Stimulated activated naive CD4-positive, alpha-beta T cell treated with Interleukin-2 at 50 U/mL for 16 hours (primary cell): ENCODE measurements at places on chromosomes 6 and 20.

DNA sequence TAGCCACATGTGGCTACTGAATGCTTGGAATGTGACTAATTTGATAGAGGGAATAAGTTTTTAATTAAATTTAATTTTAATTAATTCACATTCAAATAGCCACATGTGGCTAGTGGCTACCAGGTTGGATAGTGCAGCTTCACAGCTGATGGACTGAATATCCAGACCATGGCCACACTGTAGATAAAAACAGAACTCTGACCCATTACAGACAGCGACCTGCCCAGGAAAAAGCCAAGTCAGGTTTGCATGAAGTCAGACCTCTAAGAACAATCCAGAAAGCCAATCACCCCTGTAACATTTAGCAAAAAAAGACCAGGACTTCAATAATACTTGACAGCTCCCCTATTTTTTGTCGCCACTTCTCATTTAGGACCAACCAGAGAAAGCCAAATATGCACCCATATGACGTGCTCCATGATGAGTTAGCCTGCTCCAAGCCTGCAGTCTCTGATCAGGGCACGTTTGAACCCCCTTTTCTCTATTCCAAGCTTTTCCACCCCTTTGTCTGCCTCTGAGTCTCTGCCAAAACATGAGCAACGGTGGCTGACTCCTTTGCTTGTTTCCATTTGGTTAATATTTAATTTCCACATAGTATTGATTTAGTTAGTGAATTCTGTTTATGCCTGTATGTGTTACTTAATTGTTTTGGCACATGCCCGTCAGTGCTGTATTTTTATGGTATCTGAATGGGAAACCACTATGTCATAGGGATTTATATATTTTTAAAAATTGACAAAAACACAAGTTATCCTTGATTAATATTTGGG lies 636.3 kb downstream of the UTRN start:
- DNase-seq: no peak

- peak; percentile 11 for DNase-seq
Observed at GRCh38 chr6:87066449-87067333, 28.2 kb downstream of the CGA start.

DNA sequence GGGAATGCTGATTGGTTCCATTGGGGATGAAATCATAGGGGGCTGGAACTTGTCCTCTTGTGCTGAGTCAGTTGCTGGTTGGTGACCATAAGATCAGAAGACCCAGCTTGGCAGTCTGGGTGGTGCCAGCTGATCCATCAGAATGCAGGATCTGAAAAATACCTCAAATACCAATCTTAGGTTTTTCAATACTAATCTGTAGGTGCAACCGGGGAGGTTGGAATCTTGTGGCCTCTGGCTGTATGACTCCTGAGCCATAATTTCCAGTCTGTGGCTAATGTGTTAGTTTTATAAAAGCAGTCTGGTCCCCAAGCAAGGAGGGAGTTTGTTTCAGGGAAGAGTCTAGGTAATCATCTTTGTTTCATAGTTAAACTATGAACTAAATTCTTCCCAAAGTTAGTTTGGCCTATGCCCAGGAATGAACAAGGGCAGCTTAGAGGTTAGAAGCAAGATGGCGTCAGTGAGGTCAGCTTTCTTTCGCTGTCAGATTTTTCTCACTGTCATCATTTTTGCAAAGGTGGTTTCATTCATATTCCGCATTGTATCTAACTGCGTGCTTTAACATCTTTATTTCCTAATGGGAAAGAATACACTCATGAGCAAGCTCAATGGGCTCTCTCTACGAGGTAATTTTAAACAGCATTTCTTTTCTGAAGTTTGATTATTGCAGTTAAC lies 2.0 kb downstream of the ARMH2 start:
- peak; percentile 1 for DNase-seq

DNA sequence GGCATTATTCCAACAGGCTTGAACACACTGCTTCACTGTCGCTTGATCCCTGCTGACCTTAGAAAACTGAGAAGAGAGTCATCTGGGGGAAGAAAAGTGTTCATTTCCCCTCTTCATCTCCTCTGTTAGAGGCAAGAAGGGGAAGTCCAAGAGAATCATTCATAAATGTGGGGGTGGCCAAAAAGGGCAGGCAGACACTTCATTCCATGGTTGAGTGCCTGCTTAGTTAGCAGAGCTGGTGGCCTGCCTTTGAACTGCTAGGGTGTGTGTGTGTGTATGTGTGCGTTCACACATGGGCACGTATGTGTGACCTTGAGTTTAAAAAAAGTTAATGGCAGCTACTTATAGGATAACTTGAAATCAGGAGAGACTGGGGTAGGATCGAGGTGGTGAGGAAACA lies 39.4 kb upstream of the RFPL4B start:
- DNase-seq: no peak

DNA sequence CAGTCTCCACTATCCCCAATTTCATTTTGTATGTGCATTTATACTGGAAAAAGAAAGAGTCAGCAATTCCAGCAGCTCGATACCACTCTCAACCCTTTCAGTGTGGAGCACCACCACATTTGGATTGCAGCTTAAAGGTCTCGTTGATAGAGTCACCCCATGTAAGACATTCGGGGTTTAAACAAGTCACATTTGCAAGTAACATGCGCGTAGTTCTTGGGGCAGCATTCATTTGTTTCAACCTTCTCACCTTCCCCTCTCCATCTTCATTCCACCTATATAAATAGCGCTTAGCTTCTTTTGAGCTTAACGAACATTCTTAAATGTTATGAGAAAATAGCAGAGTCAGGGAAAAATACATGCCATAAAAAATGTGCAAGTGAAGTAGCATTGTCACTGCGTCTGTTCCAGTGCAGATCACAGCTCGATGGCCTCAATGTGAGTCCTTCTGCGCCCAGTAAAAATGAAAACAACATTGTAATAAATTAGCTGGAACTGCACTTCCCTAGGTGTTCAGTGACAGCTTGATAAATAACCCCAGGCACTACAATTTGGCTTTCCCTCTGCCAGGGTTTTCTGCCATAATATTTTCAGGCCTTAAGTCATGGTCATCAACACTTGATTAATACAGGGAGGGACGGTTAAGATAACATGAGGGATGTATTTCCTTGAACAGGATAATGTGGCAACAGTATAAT lies 737.8 kb upstream of the NRSN1 start:
- no peak for DNase-seq

- DNase-seq: no peak
Observed at GRCh38 chr6:42961020-42961470, 491 bp downstream of the GNMT start.

- no peak for DNase-seq
Observed at GRCh38 chr6:68134796-68135195, 500.3 kb upstream of the ADGRB3 start.

GRCh38 chr6:119361209-119361608 lies 11.6 kb upstream of the MAN1A1 start:
- no peak for DNase-seq

GRCh38 chr6:80469977-80470376 lies 363.5 kb downstream of the BCKDHB start:
- no peak for DNase-seq

DNA sequence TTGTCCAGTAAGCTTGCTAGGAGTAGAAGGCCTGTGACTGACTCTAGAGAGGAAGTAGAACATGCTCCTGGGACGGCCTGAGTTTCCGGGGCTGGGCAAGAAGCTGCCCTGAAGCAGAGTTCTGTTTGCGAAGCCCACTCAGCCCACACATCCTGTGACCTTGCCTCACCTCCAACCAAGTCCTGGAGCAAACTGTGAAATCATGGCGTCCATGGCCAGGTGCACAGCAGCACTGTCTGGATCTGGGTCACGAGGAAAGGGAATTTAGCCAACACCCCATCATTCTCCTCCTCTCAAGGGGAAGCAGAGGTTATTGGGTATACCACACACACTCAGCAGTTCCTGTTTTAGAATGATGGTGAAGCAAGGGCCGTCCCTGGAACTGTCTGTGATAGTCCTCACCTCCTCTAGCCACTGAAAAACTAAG lies 87.5 kb downstream of the CRYBG1 start:
- DNase-seq: no peak

GRCh38 chr20:52270696-52271095 lies 79.1 kb upstream of the ZFP64 start:
- no peak for DNase-seq

- DNase-seq: no peak
Observed at GRCh38 chr6:21522797-21523456, 70.6 kb upstream of the SOX4 start.

GRCh38 chr6:39263303-39264037 lies 34.2 kb upstream of the KCNK5 start:
- no peak for DNase-seq

- DNase-seq: no peak
Observed at GRCh38 chr6:2725999-2726567, 24.6 kb downstream of the MYLK4 start.

DNA sequence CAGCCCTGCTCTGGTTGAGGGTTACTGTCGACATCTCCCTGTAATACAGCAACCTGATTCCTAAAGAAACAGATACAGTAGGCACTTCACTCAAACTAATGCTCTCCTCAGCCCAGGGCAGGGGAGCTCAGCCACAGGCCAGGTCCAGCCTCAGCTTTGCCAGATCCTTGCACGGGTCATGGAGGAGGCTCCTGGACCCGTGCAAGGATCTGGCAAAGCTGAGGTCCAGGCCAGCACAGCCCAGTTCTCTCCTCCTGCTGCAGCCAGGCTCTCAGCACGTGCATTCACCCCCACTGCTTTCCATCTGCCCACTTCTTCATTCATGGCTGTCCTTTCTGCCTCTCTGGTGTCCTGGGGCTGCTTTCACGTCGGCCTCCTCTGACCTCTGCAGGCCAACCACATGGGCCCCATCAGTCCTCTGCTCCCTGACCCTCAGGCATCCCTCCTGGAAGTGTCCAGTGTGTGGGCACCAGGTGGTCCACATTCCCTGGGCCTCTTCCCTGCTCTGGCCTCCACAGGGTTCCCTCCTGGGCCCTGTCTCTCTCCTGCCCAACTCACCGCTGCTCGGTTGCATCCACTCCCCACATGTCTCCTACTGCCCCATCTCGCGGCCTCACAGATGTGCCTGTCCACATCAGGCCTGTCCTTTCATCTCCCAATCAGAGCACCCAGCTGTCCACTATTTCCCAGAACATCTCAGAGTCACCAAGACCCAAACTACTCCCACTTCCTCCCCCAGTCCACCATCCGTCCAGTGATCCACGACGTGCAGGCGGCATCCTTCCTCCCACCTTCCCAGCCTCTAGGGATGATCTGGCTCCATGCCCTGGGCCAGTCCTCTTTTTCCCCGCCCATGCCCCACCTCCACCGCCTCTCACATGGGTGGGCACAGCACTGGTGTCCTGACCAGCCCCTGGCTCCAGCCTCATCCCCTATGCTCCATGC lies 11.8 kb upstream of the CD93 start:
- no peak for DNase-seq

- DNase-seq: no peak
Observed at GRCh38 chr6:52392944-52393343, 27.2 kb upstream of the EFHC1 start.

DNA sequence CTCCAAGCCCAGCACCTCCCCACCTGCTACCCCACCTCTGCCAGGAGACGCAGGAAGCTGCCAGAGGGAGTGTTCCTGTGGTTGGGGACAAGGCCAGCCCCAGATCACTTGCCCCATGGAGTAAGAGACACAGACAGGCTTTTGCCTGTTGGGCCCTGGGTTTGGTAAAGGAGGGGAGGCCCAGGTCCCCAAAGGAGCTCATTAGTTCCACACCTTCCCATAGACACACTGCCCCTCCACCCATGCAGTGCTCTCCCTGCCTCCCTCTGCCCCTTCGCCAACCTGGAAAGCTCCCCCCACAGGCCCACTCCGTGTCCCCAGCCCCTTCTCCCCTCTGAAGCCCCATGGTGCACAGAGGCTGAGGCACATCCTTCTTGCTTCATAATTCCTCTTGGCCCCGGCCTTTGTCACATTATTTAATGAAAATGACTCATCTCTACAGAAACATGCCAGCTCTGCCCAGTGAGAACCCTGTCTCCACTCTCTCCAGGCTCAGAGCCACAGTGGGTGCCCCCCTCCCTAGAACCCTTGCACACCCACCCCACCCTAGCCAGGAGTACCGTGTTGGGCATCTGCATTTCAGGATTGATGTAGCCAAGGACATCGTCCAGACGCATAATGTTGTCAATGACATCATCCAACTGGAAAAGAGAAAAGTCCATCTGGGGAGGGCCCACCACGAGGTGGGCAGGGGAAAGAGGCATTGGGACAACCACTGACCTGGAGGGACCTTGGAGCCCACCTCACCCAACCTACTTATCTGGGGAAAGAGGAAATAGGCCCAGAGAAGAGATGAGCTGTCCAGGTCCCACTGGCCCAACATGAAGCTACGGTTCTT lies 46.0 kb downstream of the TFEB start:
- DNase-seq: no peak

DNA sequence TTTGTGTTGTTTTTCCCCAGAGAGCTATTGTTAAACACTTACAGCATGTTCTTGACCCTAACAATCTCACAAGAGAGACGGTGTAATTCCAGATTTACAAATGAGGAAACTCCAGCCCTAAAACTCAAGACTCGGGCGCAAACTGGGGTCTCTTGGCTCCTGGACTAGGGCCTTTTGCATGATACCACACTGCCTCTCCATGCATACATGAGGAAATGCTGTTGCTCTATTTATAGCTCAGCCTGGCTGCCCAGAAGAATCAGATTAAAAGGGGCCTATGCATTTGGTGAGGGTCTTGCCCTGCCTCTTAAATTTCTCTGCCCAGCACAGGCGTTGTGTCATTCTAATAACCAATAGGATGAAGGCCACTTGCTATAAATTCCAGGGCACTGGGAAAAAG lies 30.5 kb upstream of the SNRPB2 start:
- DNase-seq: no peak

DNA sequence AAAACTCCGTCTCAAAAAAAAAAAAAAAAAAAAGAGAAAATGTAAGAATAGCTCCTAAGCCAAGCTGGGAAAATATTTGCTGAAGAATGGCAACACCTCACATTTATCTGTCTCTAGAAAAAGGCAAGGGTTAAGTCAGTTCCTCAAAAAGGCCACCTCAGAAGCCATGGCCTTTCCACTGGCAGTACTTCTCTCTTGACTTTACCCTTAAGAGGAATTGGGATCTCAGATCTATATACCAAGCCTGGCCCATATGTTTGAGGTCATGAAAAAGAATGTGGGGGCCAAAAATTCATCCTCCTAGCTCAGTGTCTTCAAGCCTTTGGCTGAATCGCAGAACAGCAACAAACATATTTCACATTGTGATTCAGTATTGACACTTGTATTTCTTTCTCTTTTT lies 10.9 kb upstream of the NCOA3 start:
- no peak for DNase-seq

- no peak for DNase-seq
Observed at GRCh38 chr20:40414843-40415615, 274.0 kb downstream of the MAFB start.

DNA sequence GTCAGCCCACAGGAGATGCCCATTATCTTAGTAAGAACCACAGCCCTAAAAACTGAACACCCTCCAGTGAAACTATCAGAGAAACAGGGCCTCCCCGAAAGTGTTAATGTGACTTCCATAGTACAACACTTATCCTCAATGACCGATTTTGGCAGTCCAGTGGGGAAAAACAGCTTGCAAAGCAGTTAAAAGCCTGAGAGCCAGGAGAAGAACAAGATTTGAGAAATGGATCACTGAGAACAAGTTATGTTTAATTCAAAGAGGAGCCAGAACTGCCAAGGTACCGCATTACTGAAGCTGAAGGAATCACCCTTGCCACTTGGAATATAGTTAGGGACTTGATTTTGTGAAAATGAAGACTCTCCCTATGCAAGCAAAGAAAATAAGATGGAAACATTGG lies 236.9 kb downstream of the QKI start:
- DNase-seq: no peak
